ENCODE measurements at places on chromosomes 2 and 18.

GRCh38 chr18:46630160-46630559 lies 26.9 kb downstream of the LOXHD1 start:
- DNase-seq, result no peak

GRCh38 chr2:9465170-9465569 lies 9.2 kb upstream of the IAH1 start:
- DNase-seq, result no peak

DNA sequence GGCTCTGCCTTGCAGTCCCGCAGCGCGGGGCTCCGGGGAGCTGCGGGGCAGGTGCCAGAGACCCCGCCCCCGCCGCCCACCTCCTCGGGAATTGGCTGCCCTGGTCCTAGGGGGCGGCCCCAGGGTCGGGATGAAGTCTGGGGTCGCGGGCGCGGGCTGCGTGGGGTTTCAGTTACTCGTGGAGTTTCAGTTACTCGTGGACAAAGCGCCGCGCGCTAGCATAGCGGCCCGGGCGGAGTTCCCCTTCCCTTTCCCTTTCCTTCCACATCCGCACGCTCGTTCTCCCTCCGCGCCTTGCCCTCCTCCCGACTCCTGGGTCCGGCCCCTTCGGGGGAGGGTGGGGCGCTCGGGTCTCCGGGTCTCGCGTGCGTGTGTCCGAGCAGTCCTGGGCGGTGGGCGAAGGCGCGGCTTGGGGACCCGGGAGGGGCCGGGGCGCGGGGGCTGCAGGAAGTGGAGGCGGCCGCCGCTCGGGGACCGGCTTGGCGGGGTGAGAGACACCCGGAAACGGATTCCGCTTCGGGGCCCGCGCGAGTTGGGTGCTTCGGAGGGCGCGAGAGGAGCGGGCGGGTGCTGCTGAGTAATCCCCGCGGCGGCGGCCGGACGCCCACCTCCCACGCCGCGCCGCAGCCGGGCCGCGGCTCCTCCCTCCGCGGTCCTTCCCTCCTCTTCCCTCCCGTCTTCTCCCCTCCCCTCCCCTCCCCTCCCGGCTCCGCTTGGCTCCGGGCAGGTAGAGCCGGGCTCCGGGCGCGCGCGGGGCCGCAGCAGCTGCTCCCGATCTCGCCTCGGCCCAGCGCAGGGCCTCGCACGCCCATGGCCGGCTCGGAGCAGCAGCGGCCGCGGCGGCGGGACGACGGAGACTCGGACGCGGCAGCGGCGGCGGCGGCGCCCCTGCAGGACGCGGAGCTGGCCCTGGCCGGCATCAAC lies at the start of gene TTC39C:
TSS of gene TTC39C (plus strand) at position 693 of the 924 bp plus-strand sequence. CDS start at position 811, 118 bp downstream.
- DNase-seq, result peak; percentile 12

DNA sequence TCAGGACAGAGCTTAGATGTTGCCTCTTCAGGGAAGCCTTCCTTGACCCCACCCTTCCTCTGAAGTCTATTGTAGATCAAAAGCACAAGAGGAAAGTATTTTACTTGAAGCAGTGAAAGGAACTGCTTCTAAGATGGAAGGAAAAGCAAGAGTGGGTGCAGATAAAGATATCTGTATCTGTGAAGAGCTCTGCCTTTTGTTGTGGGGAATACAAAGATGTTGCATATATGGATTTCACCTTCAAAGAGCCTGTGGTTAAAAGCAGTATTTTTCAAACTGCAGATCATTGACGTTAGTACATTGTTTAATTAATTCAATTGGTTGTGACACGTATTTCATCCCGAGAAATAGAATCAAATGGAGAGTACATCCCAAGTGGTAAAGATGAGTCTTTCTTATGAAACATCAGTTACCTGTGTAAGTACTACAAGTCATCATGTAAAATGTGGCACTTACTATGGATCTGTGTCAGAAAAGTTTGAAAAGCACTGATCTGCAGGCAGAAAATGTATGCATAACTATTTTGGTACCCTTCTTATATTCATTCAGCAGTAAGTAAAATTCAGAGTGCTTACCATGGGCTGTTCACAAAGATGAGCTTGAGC lies 24.6 kb upstream of the TNFRSF11A start:
- no peak for DNase-seq

GRCh38 chr2:19839438-19839837 lies 62.3 kb downstream of the TTC32 start:
- no peak for DNase-seq

DNA sequence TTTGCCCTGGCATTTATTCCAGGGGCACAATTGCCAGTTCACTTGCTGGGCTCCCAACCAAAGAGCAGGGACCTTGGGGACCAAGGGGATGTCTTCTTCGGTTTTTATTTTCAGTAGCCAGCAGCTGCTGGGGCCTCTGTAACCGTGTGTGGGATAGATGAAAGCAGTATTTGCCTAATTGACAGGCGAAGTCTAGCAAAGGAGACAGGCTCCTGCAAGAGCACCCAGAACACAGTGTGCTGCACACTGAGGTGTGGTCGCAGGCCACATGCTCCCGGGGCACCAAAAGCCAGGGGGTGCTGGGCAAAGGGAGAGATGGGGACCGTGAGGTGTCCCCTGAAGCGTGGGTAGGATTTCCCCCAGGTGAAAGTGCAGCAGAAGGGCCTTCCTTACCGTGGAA lies 5.3 kb downstream of the SAG start:
- DNase-seq, result no peak

- no peak for DNase-seq
Measured at GRCh38 chr18:70194227-70194890, 11.1 kb downstream of the RTTN start.

- DNase-seq, result no peak
Measured at GRCh38 chr2:5710615-5711014, 18.4 kb downstream of the SOX11 start.

All from SIG-M5 (cell line).